ENCODE measurements at places on chromosomes 2 and 18.

- no peak for DNase-seq
Observed at GRCh38 chr18:50117863-50118262, 77.1 kb downstream of the MYO5B start.

- no peak for DNase-seq
Observed at GRCh38 chr2:25418944-25419677, 77.4 kb upstream of the DNMT3A start.

- no peak for DNase-seq
Observed at GRCh38 chr2:235808366-235808765, 314.5 kb downstream of the AGAP1 start.

- DNase-seq = peak; percentile 77
Observed at GRCh38 chr2:15939854-15940660, at the start of gene MYCN. TSS of gene MYCN (plus strand) at chr2:15940550. CDS start at chr2:15942065, 1,515 bp downstream.

DNA sequence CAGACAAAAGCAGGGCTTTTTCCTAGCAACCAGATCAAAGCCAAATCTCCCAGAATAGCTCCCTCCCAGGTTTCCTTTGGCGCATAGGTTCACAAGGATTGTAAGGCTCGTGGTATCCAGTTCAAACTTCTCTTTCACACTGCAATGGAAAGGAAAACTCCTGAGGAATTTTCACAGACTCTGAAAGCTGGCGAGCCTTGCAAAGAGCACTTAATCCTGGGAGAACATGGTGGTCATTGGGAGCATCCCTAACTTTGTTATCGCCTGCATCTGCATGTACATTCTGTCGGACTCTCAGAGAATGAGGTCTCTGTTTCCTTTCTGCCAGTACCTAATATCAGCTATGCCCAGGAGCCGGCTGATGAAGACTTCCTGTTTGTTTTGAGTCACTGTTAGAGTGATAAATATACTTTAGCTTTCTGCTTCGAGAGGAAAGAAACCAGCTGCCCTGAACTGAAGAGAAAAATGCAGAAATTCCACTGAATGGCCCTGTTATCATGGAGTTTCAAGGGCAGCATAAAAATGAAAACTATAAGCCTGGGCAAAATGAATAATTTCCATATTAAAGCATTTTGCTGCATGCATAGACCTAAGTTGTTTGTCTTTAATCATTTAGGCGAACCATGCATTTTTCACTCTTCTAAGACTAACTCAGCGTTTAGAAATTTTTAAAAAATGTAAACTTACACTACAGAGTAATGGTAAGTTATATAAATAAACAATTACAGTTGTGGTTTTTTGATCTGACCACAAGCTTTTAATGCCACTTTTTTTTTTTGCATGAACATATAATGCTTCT, 76.4 kb upstream of the ZEB2 start:
- DNase-seq = no peak

DNA sequence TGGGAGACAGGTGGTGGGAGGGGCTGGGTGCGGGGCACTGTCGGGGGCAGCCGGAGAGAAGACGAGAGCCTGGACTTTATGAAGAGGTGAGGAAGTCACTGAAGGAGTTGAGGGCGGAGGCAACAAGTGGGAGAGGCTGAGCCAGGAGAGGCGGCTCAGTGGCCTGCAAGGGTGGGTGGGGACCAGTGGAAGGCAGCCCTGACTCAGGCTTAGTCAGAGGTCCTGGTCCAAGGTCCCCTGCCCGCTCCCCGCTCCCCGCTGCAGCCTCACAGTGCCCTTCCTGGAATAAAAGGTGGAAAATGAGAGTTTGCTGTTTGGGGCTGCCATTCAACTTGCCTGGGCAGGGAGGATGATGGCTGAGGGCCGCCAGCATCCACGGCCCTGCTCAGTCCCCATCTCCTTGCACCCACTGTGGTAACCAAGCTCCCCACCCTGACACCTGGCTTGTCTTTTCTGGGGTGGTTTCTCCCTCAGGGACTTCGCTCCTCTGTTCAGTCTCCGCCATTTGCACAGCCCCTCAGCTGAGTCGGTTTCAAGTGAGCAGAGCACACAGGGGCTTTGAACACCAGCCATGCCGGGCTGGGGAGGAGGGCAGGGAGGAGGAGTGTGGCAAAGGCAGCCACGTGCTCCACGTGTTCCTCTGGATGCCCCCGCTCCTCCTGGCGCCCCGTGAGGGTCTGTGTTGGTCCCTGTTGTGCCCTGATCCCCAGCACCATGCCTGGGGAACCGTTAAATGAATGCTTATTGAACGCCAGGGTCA, 13.7 kb upstream of the RALB start:
- no peak for DNase-seq

GRCh38 chr18:68263481-68263880, 451.4 kb downstream of the TMX3 start:
- no peak for DNase-seq

DNA sequence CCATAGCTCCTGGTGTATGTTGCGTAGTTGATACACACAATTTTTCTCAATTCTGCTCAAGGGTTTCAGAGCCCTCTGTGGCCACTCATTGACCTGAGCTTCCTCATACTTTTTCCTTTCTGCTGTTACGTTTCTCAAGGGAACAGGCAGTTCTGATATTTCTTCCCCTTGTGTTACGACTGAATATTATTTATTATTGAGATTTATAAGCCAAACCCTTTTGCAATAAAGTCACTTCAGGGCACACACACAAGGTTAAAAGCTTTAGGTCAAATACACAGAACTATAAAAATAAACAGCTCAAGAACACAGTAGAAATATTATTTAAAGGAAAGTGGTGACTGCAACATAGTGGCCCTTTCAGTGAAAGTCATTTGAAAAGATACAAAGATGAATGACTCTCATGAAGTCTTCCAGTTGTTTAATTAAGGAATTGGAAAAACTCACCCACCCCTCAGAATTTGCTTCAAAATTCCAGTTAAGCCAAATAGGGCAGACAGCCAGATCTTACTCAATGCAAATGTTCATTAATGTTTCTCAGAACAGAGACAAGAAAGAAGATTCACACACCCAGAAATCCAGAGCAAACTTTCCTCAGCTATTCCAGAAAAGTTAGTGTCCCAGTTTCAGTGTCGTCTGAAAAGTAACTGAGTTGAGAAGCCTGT, 179.7 kb downstream of the TRIB2 start:
- peak; percentile 18 for DNase-seq

DNA sequence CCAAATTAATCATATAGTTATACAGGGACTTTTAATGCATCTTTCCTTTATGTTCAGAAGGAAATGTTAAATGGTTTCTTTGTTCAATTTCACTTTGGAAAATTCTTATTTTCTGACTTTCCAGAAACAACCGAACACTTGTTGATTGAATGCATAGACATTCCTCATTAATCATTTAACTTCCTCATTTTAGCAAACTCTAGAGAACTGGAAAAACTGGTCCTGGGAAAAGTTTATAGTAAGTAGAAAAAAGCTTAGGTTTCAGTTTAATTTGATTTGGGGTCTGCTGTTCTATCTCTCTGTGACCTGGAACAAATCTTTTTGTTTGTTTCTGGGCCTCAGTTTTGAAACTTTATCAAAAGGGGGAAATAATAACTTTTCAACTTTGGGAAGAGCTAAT, 320.4 kb downstream of the CMPK2 start:
- no peak for DNase-seq

- DNase-seq = peak; percentile 24
Observed at GRCh38 chr2:44392338-44392943, 30.7 kb downstream of the CAMKMT start.

- DNase-seq = no peak
Observed at GRCh38 chr2:40372283-40372985, 79.5 kb downstream of the SLC8A1 start.

DNA sequence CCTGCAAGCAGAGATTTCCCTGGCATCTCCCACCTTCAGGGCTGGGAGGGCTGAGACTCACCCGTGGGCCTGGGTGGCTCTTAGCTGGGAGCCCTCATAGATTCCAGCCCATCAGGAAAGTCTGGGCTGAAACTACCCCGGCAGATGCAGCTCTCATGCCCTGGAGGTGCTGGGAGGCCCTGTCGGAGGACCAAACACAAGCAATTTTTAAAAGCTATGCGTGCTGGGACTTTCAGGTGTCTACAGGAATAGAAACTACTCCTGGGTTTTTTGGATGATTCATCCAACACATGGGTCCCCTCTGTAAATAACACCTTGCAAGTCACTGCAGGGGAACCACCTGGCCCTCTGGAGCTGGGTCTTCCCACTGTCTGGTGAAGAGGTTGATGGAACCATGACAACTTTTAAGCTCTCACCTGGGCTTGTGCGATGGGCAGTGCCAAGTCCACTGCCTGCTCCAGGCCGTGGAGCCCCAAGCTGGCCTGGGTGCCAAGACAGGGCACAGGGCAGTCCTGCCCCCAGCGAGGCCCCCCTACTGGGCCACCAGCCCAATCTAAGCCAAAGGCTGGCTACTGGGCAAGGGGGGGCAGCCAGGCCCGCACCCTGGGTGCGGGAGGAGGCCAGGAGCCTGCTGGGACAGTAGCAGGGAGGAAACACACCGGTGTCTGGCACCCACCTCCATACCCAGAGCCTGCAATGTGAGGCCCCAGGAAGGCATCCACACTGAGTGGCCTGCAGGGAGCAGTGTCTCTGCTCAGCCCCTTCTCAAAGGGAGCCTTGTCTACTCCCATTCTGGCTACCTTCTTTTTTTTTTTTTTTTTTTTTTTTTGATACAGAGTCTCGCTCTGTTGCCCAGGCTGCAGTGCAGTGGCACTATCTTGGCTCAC, 1.1 kb upstream of the GPR55 start:
- no peak for DNase-seq

GRCh38 chr2:184646177-184646576, 47.8 kb downstream of the ZNF804A start:
- no peak for DNase-seq

- DNase-seq = no peak
Observed at GRCh38 chr2:135607561-135607960, 76.3 kb downstream of the R3HDM1 start.

GRCh38 chr2:71674158-71674851, 220.9 kb downstream of the DYSF start:
- no peak for DNase-seq

DNA sequence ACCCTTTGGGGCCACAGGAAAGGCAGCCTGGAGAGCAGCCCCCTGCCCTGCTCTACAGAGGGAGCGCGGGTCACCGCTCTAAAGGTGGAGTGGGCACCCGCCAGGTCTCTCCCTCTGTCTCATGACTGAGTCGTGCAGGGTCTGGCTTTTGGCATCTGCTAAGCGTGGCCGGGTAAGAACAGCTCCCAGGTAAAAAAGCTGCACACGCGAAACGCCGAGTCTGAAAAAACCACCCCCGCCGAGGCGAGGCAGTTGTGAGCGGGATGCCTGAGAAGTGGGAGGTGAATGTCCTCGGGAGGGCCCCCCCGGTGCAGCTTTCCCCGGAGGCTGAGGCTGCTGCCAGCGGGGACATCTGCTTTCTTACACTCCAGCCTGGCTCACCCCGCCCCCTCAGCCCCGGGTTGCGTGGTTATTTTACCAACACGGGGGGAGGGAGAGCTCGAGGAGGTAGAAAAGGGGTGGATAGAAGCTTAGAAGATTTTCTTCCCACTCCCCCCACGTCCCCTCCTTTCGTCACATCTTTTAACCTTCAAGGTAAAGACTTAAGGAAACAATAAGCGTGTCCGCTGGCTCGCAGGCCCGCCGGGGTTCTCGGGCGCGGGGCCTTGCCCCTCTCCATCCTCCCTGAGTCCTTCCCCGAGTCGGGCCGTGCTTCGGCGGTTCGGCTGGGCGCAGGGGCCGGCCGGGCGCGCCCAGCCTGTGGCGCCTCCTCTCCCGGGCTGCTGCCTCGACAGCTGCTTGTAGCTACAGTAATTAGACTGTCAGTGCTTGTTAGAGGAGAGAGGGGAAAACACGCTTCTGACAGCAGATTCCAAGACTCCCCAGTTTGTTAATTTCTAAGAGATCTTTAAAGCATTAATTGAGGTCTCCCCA, 70.6 kb upstream of the PSMD14 start:
- DNase-seq = no peak

DNA sequence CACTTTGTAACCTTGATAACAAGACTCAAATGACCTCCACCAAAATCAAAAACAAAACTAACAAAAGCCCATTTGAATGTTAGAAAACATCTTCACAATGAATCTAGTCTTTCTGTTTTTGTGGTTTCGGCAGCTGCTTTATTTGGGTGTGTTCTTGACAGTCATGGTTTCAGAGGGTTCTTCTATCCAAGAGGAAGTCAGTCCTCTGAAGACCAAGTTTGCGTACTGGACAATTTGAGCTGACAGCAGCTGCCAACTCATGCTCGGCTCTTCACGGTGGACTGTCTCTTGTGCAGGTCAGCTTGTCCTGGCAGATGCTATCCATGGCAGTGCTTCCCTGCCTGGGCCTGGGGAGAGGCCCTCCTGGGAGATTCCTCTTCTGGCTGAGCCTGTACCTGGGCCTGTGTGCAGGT, 91.0 kb downstream of the TMEM17 start:
- DNase-seq = no peak
